ENCODE measurements at places on chromosomes 5 and 9. TPM values are rescaled to one million over a fixed set of nuclear protein-coding genes. Genes with fewer than 3 reads are reported as not detected.

PLPPR1 gene
- not detected for polyA plus RNA-seq

DNA sequence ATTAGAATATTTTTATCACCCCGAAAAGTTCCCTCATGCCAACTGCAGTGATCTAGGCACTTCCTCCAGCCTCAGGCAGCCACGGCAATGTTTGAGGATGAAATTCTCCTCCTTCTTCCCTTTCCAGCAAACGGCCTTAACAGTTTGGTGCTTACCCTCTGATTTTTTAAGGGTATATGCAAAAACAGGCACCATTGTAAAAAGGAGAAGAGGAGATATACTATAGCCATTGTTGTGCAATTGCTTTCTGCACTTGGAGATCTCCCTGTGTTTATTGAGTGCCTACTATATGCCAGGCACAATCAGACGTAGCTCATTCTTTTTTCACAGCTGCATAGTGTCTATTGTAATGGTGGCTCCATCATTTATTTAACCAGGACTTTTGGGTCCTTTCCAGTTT lies 29.4 kb downstream of the GSN start:
- H3K27ac ChIP-seq: peak overlapping the region; percentile 28
- peaks cover 39% of the 10 kb centered on the region for H3K4me1 ChIP-seq
- peaks cover 7% of the 10 kb centered on the region for H3K36me3 ChIP-seq
- DNase-seq: peak; percentile 47

GRCh38 chr5:77239126-77239741 lies 28.8 kb downstream of the PDE8B start:
- H3K4me3 ChIP-seq: no peak overlapping the region
- no peaks in the 10 kb centered on the region for H3K36me3 ChIP-seq
- no peak overlapping the region for H3K27ac ChIP-seq
- DNase-seq: no peak
- H3K4me1 ChIP-seq: peaks cover 10% of the 10 kb centered on the region
- H3K27me3 ChIP-seq: no peaks in the 10 kb centered on the region

PCDHB7 gene
- polyA plus RNA-seq: not detected

PGM5 gene
- 1.1 TPM for polyA plus RNA-seq

- H3K4me3 ChIP-seq: peak overlapping the region; percentile 92
- H3K27ac ChIP-seq: no peak overlapping the region
- no peaks in the 10 kb centered on the region for H3K36me3 ChIP-seq
- no peak for DNase-seq
- H3K4me1 ChIP-seq: peaks cover 18% of the 10 kb centered on the region
Observed at GRCh38 chr5:116084287-116084691, 536 bp upstream of the COMMD10 start.

SCGB3A2 gene
- 15.9 TPM for polyA plus RNA-seq

- no peaks in the 10 kb centered on the region for H3K4me1 ChIP-seq
- no peak for DNase-seq
- H3K4me3 ChIP-seq: no peak overlapping the region
- H3K36me3 ChIP-seq: no peaks in the 10 kb centered on the region
- H3K27ac ChIP-seq: no peak overlapping the region
Observed at GRCh38 chr9:13717322-13718054, 438.0 kb upstream of the MPDZ start.

Measured in CD14-positive monocyte (primary cell).